Epithelial cell of alveolus of lung (primary cell): ENCODE measurements at places on chromosomes 5 and 9. TPM values are rescaled to one million over a fixed set of nuclear protein-coding genes. Genes with fewer than 3 reads are reported as not detected.

IL13 gene
- total RNA-seq: not detected in 2 replicates

CNTNAP3B gene
- total RNA-seq: 5.3 and 9.2 TPM in 2 replicates

ABLIM3 gene
- 84.9 and 91.3 TPM in 2 replicates for total RNA-seq

QSOX2 gene
- 10.6 and 17.2 TPM in 2 replicates for total RNA-seq

PPP2R2B gene
- not detected in 2 replicates for total RNA-seq

BRINP1 gene
- total RNA-seq: 0.48 TPM in 1 of 2 replicates, not detected in the other

TRIM36 gene
- total RNA-seq: 0.24 and 1.4 TPM in 2 replicates

ADGRD2 gene
- not detected in 2 replicates for total RNA-seq

S1PR3 gene
- total RNA-seq: 89.6 and 137 TPM in 2 replicates

DOK3 gene
- total RNA-seq: 0.91 and 1.5 TPM in 2 replicates

GNA14 gene
- total RNA-seq: under 0.01 and 0.40 TPM in 2 replicates

ARID3C gene
- total RNA-seq: 0.13 TPM in 1 of 2 replicates, not detected in the other

OCLN gene
- 0.88 and 4.4 TPM in 2 replicates for total RNA-seq

PHF19 gene
- total RNA-seq: 34.3 and 45.5 TPM in 2 replicates

NAIF1 gene
- 6.6 and 11.5 TPM in 2 replicates for total RNA-seq

IRX2 gene
- 0.64 and 1.9 TPM in 2 replicates for total RNA-seq

DMGDH gene
- 0.72 and 1.2 TPM in 2 replicates for total RNA-seq

PTPA gene
- total RNA-seq: 135 and 153 TPM in 2 replicates

EMB gene
- total RNA-seq: 0.32 and 3.2 TPM in 2 replicates

AK8 gene
- 0.13 and 0.88 TPM in 2 replicates for total RNA-seq

S100Z gene
- total RNA-seq: not detected in 2 replicates

GADD45G gene
- 1.8 and 6.5 TPM in 2 replicates for total RNA-seq

OTULINL gene
- total RNA-seq: 4.3 and 4.8 TPM in 2 replicates

NSMF gene
- 27.4 and 49.7 TPM in 2 replicates for total RNA-seq

PDE6A gene
- total RNA-seq: under 0.01 and 0.13 TPM in 2 replicates

MACIR gene
- 4.6 and 8.9 TPM in 2 replicates for total RNA-seq

ALDOB gene
- total RNA-seq: not detected in 2 replicates

OR2V2 gene
- not detected in 2 replicates for total RNA-seq

OBP2B gene
- total RNA-seq: not detected in 2 replicates

IL3 gene
- total RNA-seq: not detected in 2 replicates

LMNB1 gene
- 57.3 and 86.6 TPM in 2 replicates for total RNA-seq

KIAA0825 gene
- total RNA-seq: 2.2 and 7.7 TPM in 2 replicates

ANKRD18B gene
- under 0.01 and 0.13 TPM in 2 replicates for total RNA-seq

OLFM1 gene
- 0.16 and 1.2 TPM in 2 replicates for total RNA-seq

F2RL1 gene
- 13.0 and 125 TPM in 2 replicates for total RNA-seq

SHLD3 gene
- total RNA-seq: 2.2 and 5.7 TPM in 2 replicates

CMYA5 gene
- 0.26 and 2.9 TPM in 2 replicates for total RNA-seq

NXNL2 gene
- 0.52 TPM in 1 of 2 replicates, not detected in the other for total RNA-seq

HTR4 gene
- not detected in 2 replicates for total RNA-seq

RC3H2 gene
- 26.6 and 30.6 TPM in 2 replicates for total RNA-seq

CCL21 gene
- total RNA-seq: not detected in 2 replicates

ACOT12 gene
- total RNA-seq: not detected in 2 replicates

FOXD4 gene
- total RNA-seq: 0.24 and 0.65 TPM in 2 replicates

ICE1 gene
- 17.1 and 19.2 TPM in 2 replicates for total RNA-seq

CD274 gene
- total RNA-seq: 2.5 and 3.7 TPM in 2 replicates

AFAP1L1 gene
- total RNA-seq: 9.0 and 9.7 TPM in 2 replicates

CD74 gene
- 1.7 and 5.4 TPM in 2 replicates for total RNA-seq

ZNF483 gene
- 0.13 and 0.72 TPM in 2 replicates for total RNA-seq

SECISBP2 gene
- 17.6 and 23.2 TPM in 2 replicates for total RNA-seq

CORO2A gene
- 0.32 and 2.1 TPM in 2 replicates for total RNA-seq

FAM163B gene
- 2.2 TPM in 1 of 2 replicates, not detected in the other for total RNA-seq

BTNL8 gene
- total RNA-seq: not detected in 2 replicates

GABRB2 gene
- total RNA-seq: 0.65 TPM in 1 of 2 replicates, not detected in the other

TAF1L gene
- total RNA-seq: under 0.01 TPM in 1 of 2 replicates, not detected in the other

ADRA1B gene
- total RNA-seq: 1.1 and 2.2 TPM in 2 replicates

DIAPH1 gene
- 25.1 and 49.1 TPM in 2 replicates for total RNA-seq

LVRN gene
- total RNA-seq: 0.13 TPM in 1 of 2 replicates, not detected in the other

ENG gene
- 52.9 and 72.1 TPM in 2 replicates for total RNA-seq

CARTPT gene
- total RNA-seq: not detected in 2 replicates
